ENCODE measurements at places on chromosomes 4 and X. TPM values are rescaled to one million over a fixed set of nuclear protein-coding genes. Genes with fewer than 3 reads are reported as not detected.

DNA sequence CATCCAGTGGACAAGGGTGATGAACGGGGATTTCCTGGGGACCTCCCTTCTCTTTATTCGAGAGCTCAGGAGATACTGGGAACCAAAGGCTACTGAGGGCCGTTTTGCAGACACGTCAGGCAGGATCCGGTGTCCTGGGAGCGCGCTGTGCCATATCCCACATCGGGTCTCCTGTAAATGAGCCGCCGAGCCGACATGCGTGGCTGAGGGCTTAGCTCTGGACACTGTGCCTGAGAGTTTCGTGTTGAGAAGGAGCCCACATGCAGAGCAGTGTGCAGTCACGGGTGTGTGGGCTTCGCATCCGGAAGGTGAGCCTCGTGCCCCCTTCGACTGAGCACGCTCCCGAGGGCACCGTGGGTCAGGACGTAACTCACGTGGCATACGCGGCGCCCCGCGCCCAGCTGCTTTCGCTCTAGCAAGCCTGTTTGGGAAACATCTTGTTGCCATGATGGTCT is 28.5 kb upstream of the HGFAC start:
- DNase-seq, result no peak

DNA sequence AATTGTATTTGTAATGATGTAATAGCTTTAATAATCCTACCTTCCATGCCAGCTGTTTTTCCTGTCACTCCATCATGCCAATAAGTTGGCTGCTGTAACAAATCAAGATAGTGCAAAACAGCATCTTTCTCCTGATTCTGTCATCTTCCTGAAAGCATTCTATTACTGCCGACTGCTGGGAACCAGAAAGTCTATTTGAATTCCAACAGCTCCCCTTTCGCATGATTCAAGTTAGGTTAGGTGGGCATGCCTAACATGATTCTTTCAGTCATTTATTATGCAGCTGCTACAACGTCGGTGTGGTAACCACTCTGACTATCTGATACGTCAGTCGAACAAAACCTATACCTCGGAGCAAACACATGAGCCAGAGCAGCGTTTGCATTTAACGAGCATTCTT is 127.9 kb upstream of the DMD start:
- no peak for DNase-seq

- no peak for DNase-seq
Measured at GRCh38 chrX:24515447-24515846, 50.4 kb downstream of the PDK3 start.

DNA sequence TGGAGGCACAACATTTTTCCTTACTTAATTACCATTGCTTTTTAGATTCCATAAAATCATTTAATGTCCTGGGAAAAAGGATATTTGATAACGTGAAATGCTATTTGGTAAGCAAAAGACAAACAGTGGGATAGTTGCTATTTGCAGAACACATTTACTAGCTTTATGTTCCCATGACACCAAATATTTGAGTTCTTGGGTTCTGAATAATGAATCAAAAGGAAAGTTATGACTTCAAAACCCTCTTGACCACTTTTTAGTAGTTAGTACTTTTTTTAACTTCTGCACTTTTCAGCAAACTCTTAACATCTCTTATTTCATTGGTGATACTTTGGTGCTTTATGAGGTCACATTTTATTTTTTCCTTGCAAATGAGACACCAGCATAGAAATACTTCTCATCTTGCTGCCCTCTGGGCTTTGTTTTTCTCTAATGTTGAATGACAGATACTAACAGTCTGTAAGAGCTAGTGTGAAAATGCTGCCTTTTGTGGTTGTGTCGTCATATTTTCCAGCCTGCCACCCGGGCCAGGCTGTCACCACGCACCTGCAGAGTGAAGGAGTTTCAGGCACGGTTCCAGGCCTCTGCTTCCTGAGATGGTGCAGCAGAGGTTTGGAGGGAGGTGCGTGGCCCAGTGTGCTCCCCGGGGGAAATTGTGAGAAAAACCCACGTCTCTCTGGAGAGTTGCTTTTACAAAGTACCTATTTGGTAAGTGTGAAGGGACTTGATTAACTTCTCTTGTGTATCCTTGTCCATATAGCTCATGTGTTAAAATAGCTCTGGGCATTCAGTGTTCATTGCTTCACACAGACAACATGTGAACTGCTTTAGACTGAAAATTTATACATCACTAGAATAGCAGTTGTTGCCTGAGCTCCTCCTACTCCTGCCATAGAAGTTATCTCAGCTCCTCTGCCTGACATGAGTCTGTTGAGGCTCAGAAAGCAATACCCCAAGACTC is 34.7 kb downstream of the MSL3 start:
- no peak for DNase-seq

GRCh38 chr4:145881576-145881975 is 57.0 kb downstream of the ZNF827 start:
- DNase-seq, result no peak

GRCh38 chrX:47093248-47093647 is 15.0 kb downstream of the RGN start:
- DNase-seq, result no peak

DNA sequence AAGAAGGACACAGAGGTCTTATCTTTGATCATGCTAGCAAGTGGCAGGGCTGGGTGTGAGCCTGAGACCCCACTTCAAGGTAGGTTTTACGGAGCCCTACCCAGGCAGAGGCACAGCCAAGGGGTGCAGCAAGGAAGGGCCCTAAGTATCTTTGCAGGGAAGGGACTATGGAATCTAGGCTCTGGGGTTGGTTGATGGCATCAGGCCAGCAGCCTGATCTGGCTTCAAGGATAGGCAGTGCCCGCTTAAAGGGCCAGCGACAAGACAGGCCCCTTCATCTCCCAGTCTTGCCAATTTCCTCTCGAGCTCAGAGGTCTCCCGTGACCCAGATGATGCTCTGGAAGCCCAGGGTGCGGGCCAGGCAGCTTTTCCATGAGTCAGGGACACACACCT is 5.8 kb downstream of the ABLIM2 start:
- no peak for DNase-seq

DNA sequence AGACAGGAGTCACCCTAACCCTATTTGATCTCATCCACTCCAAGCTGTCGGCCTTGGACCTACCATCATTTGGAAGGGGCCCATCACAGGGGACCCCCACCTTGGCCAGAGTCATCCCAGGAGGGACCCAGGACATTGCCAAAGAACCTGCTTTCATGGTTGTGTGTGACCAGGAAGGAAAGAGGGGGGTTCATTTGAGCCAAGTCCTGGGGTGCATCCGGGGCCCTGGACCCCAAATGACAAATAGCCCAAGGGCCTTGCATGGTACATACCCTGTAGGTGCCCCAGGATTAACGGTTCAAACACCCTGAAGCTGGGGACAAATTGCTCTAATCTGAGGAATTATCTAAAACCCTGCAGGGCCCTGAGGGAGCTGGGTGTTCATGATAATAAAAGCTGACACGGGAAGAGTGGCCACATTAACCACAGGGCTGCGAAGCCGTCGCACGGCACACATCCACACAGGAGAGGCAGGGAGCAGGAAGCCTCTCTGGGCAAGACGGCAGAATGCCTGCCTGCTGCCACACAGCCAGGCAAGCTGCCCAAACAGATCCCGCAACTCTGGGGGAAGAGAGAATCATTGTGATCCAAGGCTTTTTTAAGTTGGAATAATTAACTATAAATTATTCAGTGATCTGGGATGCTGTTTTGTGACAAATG is 28.2 kb upstream of the PPP2R2C start:
- DNase-seq, result no peak

GRCh38 chr4:101141230-101141629 is 206.1 kb downstream of the PPP3CA start:
- no peak for DNase-seq

- DNase-seq, result no peak
Measured at GRCh38 chr4:115325836-115326235, 212.4 kb upstream of the NDST4 start.

DNA sequence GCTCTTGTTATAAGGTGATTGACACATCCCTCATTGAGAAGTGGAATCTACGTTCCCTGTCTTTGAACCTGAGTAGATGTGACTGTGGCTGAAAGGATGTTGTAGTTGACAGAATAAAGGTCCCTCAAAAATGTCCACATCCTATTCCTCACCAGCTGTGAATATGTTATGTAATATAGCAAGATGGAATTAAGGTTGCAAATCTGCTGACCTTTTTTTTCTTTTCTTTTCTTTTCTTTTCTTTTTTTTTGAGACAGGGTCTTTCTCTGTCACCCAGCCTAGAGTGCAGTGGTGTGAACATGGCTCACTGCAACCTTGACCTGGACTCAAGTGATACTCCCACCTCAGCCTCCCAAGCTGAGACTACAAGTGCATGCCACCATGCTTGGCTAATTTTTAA is 7.2 kb upstream of the CCNG2 start:
- DNase-seq, result no peak

GRCh38 chr4:154205471-154205870 is 286.1 kb downstream of the DCHS2 start:
- no peak for DNase-seq

DNA sequence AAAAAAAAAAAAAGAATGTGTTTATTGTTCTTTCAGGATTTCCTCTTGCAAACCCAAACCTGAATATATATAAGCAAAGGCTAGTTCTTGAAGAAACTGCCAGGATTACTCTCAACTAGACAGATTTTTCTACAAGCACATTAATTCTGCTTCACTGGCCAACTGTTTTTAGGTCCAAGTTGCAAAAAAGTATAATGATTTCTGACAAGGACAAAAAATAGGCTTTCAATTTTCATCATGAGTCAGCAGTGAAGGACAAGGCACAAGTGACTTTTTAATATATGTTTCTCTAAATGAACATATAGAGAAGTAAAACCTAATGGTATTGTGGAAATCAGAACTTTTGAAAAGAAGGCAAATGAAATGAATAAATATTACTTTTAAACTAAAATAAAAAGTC is 73.7 kb downstream of the ELOVL6 start:
- no peak for DNase-seq

GRCh38 chr4:184228056-184228705 is 10.5 kb upstream of the ENPP6 start:
- no peak for DNase-seq

DNA sequence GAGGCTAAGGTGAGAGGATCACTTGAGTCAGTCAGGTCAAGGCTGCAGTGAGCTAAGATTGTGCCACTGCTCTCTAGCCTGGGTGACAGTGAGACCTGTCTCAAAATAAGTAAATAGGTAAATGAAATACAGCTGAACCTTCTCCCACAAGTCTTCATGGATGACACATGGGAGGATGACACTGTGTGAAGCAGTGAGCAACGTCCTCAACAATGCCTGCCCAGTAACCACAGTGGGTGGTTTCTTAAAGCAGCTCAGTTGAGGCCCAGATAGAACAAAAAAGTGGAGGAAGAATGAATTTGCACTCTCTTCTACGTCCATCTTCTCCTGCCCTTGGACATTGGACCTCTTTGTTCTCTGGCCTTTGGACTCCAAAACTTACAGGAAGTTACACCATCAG is 52.7 kb downstream of the MSX1 start:
- no peak for DNase-seq

- DNase-seq, result no peak
Measured at GRCh38 chrX:134388161-134389109, 71.5 kb upstream of the HPRT1 start.

DNA sequence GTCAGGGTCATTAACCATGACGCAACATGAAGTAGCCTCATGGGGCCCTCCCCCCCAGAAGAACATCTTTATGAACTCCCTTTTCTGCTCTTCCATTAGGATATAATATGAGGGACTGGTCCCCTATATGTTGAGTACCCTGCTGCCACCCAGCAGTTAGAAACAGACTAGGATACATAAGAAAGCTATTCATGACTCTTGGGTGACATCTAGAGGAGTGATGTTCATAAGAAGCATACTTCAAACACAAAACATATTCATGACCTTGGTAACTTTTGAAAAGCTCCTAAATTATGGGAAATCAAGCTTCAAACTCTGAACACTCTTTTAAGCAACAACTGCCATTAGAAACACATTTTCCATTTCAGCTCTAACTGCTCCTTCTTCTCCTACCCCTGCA is 155.2 kb upstream of the SPIN4 start:
- no peak for DNase-seq

DNA sequence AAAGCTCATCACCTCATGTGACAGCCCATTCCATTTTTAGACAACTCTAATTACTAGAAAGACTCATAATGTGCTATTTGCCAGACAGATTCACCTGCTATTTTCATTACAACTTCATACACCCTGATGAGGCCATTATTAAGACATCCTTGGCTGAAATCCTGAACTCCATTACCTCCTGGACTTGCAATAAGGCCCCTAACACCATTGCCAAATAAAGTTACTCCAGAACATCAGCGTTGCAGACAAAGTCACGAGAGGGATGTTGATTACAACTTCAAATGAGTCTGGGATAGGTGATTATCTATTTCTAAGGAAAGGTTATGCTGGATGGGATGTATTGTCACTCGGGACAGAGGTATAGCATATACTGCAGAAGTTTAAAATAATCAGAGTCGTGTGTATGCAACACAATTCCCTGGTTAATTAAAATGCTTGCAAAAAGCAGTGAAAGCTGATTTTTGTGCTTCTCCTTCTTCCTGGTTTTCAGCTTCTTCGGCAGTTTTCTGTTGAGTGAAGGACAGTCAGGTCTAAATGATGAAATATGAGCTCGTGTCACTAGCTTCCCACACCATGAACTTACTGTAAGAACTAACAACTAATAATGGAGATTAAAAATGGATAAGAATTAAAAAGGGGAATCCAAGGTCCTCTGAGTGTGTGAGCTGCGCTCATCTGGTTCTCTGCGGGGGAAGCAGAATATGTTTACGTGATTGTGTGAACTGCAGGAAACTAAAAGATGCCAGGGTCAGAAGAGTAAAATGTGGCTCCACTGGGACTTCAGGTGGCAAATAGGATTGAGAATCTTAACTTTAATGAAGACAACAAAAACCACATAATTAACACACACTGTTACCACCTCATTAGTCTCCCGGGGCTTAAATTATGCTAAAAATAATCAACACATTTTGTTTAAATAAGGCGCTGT is 17.6 kb upstream of the SOD3 start:
- DNase-seq, result no peak

ATP2B3 gene
- polyA plus RNA-seq, result 0.35 TPM

CLDN34 gene
- polyA plus RNA-seq, result not detected

EREG gene
- polyA plus RNA-seq, result 0.10 TPM

PRDM8 gene
- polyA plus RNA-seq, result 2.6 TPM

MUC7 gene
- polyA plus RNA-seq, result 0.08 TPM

AMBN gene
- 1.3 TPM for polyA plus RNA-seq

HTT-AS gene
- polyA plus RNA-seq, result not detected

UGT2B15 gene
- not detected for polyA plus RNA-seq

G6PD gene
- polyA plus RNA-seq, result 39.6 TPM

RIPPLY1 gene
- 2.1 TPM for polyA plus RNA-seq

Data from right renal pelvis (tissue), 4 donors.